ENCODE measurements at places on chromosomes 3 and 15.

GRCh38 chr15:52098323-52098722 lies 14.3 kb downstream of the BCL2L10 start:
- DNase-seq: no peak

DNA sequence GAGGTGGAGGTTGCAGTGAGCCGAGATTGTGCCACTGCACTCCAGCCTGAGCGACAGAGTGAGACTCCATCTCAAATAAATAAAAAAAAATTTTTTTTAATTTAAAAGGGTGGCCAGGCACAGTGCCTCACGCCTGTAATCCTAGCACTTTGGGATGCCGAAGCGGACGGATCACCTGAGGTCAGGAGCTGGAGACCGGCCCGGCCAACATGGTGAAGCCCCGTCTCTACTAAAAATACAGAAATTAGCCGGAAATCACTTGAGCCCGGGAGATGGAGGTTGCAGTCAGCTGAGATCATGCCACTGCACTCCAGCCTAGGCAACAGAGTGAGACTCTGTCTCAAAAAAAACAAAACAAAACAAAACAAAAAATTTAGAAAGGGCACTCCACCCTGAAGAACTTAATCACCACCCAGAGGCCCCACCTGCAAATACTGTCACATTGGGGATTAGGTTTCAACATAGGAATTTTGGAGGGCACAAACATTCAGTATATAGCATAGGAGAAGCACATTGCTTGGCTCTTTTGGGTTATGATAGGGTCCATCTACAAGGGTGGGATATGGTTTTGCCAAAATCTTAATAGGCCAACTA lies 7.1 kb upstream of the YEATS2 start:
- no peak for DNase-seq

DNA sequence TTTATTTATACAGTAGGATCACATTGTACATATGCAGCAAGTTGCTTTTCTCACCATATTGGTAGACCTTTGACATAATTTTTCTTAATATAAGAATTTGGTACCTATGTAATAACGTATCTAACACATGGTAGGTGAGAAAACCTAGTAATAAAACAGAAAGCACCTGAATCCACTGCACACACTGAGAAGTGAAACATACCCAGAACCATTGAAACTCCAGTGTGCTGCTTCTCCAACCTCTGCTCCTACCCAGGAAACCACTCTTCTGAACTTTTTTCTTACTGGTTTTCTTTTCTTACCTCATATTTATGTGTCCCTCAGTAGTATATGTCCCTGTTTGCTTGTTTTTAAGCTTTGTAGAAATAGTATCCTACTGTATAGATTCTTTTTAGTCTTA lies 293.0 kb downstream of the UBE2E2 start:
- DNase-seq: no peak

DNA sequence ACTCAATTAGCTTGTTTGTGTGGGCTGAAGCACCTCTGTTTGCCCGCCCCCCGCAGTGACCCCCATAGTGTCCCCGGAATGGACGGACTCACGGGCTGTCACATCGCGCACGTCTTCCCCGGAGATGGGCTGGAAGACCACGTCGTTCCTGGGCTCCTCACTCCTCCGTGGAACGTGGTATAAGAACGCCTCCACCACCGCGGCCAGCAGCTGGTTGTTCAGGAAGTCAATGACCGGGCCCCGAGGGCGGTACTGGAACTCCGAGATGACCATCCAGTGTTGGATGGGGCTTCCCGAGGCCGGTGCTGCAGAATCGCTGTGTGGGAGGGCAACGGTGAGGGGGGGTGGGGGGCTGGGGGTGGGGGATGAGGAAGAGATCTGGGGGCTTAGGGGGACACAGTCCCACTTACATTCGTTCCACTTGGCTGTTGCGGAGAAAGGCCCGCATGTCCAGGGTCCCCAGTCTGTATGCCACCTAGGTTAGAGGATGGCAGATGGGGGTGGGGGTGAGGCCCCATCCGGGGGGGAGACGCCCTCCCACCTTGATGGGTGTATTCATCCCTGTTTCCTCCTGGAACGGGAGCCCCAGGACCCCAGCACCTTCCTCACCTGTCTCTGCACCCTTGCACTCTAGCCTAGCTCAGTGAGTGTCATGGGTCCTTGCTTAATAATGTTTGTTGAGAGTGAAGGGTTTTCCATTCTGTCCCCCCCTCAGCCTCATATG lies 30.2 kb downstream of the MUC20 start:
- no peak for DNase-seq

GRCh38 chr15:31306426-31307269 lies 20.0 kb upstream of the KLF13 start:
- no peak for DNase-seq

GRCh38 chr3:100796556-100796955 lies 87.3 kb downstream of the TFG start:
- peak; percentile 9 for DNase-seq

- no peak for DNase-seq
These were observed 10.8 kb downstream of the UMPS start for GRCh38 chr3:124741027-124741426.

- DNase-seq: no peak
These were observed 55.0 kb downstream of the RHCG start for GRCh38 chr15:89441295-89441812.

DNA sequence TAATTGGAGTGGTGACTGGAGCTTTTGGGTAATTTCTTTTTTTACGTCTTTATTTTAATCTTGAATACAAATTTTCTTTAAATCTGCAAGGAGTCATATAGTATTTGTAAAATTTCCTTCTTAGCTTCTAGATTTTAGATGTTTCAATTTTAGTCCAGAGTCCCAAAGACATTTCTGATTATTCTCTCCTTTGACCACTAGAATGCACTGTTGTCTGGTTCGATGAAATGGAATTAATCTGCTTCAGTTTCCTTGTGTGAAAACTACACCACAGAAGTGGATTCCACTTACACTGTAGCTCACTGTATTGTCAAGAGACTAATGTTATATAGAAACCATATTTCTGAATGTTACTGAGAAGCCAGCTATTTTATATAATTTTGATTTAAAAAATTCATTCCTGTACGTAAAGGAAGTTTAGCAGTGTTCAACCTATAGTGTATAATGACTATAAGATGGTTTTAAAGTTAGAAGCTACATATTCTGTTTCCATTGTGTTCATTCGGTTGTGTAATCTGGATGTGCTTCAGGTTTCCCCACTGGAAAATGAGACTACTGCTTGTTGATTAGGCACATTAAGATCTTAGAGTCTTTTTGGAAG lies 6.1 kb downstream of the GRAMD1C start:
- peak; percentile 27 for DNase-seq

DNA sequence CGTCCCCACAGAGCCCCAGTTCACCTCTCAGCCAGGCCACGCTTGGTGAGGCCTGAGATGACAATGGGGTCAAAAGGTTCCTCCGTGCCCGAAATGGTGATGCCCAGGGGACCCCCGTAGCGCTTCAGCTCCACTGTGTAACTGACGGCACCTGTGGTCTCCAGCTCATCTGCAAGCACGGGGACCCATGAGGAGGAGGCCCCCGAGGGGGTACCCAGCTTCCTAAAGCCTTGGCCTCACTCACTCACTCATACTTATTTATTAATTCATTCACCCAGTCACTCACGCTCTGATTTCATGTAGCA lies 30.4 kb downstream of the GRIP2 start:
- no peak for DNase-seq

DNA sequence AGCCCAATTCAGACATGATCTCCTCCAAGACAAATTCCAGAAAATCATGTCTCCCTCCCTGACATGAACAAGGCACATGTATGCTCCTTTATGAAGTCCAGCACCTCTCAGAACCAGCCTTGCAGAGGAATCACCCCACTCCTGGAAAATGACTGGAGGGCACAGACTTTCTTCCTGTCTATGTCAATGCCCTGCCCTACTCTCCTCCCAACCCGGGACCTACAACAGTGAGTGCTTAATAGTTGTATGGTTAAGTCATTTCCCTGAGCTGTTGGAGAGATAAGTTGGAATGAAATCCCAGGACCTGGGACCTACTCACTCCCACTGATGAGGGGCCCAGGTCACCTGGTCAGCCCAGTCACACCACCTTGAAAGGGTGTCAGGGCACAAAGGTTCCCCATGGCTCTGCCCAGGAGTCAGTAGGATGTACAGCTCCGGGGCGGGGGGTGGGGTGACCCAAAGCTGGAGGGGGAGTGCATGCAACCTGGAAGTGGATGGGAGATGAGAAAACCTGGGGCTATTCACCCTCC lies 80.1 kb upstream of the HERC1 start:
- DNase-seq: no peak

- no peak for DNase-seq
These were observed 44.6 kb downstream of the BHLHE40 start for GRCh38 chr3:5023777-5024346.

DNA sequence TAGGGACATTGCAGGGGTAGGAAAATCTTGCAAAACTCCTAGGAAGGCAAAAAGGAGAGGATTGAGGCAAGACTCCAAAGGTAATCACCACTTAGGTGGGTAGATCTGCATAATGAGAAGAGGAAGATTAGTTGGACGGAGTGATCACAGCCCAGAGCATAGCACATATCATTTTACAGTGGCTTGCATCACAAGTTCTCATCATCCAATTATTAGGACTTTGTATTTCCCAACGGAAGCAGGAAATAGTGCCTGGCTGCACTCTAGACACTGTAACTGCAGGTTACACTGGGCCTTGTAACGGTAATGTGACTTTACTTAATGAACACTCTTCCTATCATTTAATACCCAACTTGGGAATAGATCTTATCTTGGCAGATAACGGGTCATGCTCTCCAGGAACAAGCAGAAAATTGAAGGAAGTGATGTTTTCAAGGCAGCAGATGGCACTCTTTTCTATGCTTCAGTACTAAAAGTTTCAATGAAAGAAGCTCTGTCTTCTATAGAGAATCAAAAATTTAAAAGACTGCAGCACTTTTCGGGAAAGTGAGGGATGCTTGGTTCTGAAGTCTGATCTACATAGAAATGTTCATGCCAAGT lies 101.9 kb upstream of the KCNMB2 start:
- no peak for DNase-seq

DNA sequence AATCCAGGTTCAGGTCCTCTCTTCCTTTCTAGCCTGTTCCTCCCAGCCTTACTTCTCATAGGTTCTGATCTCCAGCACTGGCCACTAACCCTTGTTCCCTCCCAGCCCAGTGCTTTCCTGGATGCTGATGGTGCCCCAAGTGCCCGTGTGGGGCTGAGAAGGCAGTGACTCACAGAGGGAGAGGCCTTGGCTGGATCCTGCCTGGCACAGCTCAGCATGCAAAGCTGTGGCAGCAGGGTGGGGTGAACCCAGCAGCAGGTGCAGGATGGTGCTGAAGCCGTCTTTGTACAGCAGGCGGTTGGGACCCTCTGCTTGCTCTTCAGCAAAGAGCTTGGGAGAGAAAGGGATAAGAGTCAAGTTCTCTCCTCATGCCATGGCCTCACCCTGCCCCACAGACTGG lies 7.6 kb downstream of the LPCAT4 start:
- no peak for DNase-seq

- DNase-seq: no peak
These were observed 181.8 kb downstream of the PDCD6IP start for GRCh38 chr3:33980252-33980651.

GRCh38 chr3:129119365-129120100 lies 2.1 kb downstream of the RAB43 start:
- DNase-seq: no peak

DNA sequence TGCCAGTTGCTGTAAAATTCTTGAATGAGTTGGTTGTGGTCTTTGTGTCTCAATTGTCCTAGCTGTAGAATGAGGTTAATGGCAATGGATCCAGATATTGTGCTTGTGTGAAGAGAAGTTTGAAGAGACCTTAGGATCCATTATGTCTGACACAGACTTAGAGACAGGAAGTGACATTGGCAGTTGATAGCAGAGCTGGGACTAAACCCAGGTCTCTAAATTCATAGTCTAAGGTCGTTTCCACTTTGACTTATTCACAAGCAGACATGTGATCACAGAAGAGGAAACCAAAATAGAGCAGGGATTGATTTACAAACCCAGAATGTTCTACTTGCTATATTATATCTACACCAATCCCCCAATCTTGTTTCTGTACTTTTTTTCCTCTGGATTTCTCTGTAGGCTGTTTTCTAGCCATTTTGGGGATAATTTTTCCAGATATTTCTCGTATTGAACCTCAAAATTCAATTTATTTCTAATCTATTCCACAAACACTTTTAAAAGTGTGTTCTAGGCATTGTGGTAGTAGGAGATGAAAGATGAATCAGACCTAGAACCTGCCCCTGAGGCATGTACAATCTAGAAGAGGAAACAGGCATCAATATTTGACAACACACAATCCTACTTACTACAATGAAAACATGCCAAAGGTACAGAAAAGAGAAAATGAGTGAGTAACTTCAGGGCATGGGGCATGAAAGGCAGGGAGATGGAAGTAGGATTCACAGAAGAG lies 123.3 kb downstream of the NFKBIZ start:
- DNase-seq: no peak

- no peak for DNase-seq
These were observed 561 bp upstream of the CPLX3 start for GRCh38 chr15:74825866-74826265.

DNA sequence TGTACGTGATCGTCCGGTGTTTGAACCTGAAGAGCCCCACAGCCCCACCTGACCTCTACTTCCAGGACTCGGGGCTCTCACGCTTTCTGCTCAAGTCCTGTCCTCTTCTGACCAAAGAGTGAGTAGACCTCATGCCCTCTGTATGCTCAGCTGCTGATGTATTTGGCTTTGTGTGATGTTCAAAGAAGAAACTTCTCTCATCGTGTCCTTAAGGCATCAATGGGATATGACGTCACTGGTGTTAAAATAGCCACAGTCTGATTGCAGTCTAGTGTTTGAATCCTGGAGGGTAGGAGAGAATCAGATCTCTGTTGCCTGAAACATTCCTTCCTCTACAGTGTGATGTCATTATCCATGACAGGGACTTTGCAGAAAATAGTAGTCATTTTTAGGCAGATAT lies 28.1 kb downstream of the ABHD2 start:
- no peak for DNase-seq

DNA sequence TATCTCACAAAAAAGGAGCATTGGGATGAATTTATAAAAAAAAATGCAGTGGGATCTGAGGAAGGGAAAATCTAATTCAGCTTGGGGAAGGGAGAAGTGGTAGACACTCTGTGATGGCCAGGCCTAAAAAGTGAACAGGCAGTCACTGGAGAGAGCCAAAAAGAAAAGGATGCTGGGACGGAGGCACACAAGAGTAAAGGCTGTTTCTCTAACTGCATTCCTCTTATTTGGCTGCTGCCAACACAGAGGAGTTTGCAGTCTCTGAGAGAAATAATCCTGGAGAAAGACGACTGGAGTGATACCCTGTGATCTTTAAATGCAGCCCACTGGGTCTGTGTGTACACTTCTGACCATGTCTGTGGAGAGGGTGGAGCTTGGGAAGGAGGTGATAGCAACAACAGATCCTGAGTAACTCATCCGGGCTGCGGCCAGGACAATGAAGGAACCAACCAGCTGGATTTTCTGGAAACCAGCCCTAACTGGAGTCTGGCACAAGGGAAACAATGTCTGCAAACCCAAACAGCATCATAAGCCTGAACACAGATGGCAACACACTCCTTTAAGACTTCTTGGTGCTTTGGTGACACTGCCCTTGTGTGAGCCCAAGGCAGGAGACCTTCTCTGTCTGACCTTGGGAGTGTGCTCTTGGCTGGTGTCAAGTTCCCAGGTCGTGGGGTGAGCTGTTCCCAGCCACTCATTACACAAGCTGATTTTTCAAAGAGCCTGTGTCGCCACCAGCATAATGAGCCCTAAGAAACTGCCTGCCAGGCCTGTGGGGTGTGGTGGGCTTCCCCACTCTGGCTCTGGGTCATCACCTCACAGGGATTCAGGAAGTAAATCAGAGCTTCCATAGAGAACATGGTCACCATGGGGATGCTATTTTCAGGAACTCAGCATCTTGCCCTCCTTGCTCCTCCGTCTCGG lies 8.0 kb downstream of the FYCO1 start:
- no peak for DNase-seq

All from GDM1 (cell line).